Activated T-helper 17 cell treated with anti-CD3 and anti-CD28 coated beads, Interleukin-2, amount 50 U/mL, for 72 hours (primary cell): ENCODE measurements at places on chromosomes 5 and 9. TPM values are rescaled to one million over a fixed set of nuclear protein-coding genes. Genes with fewer than 3 reads are reported as not detected.

S1PR3 gene
- total RNA-seq = not detected

BRD9 gene
- total RNA-seq = 65.2 TPM

ADGRD2 gene
- total RNA-seq = not detected

PCDHGB6 gene
- 0.08 TPM for total RNA-seq

PCAT7 gene
- not detected for total RNA-seq

CER1 gene
- total RNA-seq = not detected

PCDHGA9 gene
- total RNA-seq = not detected

FGF10 gene
- not detected for total RNA-seq

CKMT2 gene
- total RNA-seq = not detected
